ENCODE measurements at places on chromosomes 6 and 20.

DNA sequence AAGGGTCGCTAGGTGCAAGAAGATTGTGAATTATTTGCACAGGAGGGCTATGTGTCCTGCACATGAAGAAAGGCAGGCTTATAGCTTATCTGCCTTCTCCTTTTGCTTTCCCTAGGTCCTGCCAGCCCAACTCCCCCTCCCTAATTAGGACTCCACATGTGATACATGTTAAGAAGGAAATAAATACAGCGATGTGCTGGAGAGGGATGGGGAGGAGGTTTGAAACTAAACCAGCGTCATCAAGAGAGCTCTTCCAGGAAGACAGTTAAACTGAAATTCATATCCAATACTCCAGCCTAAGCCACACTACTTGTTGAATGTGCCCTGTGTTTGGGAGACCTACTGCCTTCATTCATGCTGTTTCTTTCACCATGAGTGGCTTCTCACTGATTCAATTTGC is 34.9 kb upstream of the UTRN start:
- DNase-seq, result no peak

- no peak for DNase-seq
These were observed 67.4 kb downstream of the AIG1 start for GRCh38 chr6:143127941-143128680.

DNA sequence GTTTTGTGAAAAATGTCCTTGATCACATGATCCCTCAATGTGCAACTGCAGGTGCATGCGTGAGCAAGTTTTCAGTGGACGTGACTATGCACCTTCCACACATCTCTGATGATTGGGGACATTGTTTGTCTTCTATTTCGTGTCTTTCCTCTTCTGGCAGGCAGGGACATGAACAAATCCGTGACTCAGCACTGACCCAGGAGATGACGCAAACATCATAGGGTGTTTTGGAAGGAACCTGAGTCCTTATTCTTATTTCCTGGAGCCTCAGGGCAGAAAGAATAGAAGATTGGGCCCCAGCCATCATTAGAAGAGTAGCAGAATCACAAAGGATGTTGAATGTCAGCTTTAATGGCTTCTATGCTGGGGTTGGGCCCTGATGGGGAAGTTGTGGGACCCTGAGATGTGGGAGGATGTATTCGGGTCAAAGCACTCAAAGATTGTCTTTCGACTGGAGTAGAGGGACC is 11.9 kb upstream of the SIRPD start:
- no peak for DNase-seq

GRCh38 chr6:5095236-5095635 is 10.1 kb downstream of the PPP1R3G start:
- no peak for DNase-seq

- no peak for DNase-seq
These were observed 18.8 kb downstream of the MAP3K4 start for GRCh38 chr6:161010418-161010817.

Measured in NCI-H2081 treated with DMSO at 0.1 percent for 48 hours (cell line).